ENCODE measurements at places on chromosomes 5 and 9. TPM values are rescaled to one million over a fixed set of nuclear protein-coding genes. Genes with fewer than 3 reads are reported as not detected.

GRCh38 chr9:107907715-107908114 is 418.1 kb upstream of the KLF4 start:
- DNase-seq: no peak

DNA sequence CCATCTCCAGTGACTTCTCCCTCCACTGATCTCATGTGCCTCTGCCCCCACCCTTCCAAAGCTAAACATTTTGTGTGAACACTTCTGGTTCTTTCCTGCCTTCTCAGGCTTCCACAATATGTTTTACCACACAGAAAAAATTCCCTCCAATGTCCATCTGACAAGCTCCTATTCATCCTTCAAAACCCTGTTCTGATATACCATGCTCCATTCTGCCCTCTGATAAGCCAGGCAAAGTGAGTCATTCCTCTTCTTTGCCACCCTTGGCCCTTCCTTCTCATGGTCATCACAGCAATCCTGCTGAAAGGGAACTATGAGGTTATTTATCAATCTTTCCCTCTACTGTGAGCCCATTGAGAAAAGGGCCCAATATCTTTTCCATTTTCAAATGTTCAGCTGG is 97.6 kb downstream of the BARX1 start:
- no peak for DNase-seq

DNA sequence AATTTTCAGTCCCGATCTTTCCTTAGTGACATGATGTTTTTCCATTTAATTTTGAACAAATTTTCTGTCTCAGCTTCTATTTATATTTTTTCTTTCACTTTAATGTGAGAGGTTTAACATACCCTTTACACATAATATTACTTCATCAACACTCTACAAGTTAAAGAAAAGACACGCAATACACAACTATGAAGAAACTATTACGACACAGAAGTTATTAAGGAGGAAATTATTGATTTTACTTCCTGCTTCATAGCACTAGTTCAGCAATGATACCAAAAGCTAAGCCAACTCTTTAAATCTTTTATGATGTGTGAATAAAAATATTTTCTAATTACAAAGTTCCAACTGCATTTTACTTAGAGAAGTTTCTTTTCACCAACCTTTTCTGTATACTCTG is 432.3 kb upstream of the DAB2 start:
- no peak for DNase-seq

DRD1 gene
- total RNA-seq: 4.2 TPM

DNA sequence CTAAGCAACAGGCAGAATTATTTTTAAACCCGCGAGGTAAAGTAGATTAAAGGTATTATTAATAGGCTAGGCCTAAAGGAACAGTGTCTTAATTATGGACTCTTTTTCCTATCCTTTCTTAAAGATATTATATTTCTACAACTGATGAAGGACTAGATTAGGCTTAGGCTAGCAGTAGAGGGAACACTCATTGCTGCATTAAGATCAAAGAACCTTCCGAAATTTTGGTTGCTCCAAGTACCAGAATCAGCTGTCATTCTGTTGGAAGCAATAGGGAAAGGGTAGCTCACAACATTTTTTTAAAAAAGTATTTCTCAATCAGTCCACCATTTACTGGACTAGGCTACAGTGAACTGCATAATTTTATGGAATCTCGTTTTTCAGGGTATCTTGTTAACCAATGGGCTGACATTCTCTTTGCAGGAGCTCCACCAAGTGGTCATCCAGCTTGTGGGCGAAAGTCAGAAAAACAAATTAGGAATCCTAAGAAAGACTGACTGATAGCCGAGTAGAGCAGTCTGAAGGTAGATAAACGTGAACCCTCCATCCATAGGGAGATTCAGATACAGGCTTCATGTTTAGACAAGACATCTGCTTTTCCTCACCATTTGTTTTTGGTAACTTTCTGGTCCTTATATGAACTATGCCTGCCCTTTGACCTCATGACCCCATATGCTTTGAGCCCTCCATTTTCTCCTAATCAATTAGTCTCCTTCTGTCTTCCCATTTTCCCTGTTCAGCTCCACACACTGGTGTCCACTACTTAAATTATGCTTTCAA is 103.6 kb upstream of the CHD1 start:
- peak; percentile 55 for DNase-seq

GRCh38 chr5:167777746-167778145 is 513.7 kb upstream of the WWC1 start:
- no peak for DNase-seq

CENPH gene
- total RNA-seq: 20.5 TPM

PTGER4 gene
- 11.4 TPM for total RNA-seq

FOXD4L3 gene
- total RNA-seq: not detected

GRCh38 chr5:56172241-56172640 is 60.9 kb downstream of the ANKRD55 start:
- DNase-seq: no peak

DNA sequence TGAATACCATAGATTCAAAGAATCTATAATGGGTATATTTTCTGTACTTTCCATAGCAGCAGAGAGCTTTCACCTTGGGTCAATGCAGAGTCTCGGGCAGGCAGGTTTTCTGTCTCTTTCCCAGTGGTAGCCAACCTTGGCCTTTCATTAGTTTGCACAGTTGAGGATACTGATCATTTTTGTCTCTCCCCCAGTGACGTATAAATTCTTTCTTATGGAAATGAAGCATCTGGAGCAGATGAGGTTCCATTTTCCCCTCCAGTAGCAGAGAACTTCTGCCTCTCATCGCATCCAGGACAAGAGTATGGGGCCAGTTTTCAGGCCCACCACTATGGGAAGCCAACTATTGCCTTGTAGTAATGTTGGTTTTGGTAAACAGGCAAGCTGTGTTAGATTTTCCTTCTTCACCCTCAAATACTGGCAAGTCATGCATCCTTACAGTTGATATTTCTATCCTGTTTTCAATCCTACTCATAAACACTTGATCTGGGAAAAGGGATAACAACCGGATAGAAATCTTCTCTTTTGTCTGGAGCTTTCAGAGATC is 845.2 kb upstream of the CDH18 start:
- no peak for DNase-seq

DNA sequence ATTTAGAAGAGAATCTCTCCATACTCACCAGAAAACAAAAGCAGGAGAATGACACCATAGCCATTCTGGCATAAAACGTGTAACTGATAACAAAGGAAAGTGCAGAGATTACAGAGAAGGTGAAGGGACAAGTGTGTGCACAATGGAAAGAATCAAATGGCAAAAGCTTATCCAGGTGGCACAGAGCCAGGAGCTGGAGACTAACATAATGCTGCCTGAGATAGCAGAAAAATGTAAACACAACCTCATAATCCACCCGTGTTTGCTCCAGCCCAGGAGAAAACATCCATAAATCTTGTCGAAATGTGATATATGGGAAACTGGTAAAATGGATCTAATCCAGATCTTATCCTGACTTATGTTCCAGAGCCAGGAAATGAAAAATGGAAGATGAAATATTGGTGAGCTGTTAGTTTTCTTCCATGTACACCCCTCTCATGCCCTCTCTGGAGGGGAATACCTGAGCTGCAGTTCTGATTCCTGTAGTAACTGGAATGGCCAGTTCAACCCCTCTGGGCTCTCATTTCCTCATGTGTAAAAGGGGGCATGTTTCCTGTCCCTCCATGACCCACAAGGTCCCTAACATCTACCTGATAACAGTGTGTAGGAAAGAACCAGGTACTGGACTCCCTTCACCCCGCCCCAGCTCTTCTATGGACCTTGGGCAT is 212.3 kb upstream of the DAPK1 start:
- no peak for DNase-seq

DNA sequence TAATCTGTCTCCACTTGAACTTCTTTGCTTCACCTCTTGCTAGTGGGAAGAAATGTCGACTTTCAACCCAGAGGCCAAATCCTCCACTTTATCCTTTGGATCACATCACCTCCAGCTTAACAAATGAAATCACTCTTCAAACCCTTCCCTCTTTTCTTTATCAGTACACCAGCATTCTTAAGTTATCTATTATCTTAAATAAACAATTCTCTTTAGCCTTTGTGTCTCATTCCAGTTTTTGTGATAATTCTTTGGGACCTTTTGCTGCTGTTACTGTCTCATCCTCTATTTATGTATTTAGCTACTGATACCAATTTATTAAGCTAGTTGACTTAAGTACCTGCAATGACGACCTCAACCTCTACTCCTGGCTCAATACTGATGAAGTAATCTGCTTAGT is 28.1 kb upstream of the FBN2 start:
- no peak for DNase-seq

- no peak for DNase-seq
Measured at GRCh38 chr5:10565785-10566542, 2.1 kb downstream of the ANKRD33B start.

- no peak for DNase-seq
Measured at GRCh38 chr5:104628911-104629310, 1066.3 kb upstream of the NUDT12 start.

OTULINL gene
- total RNA-seq: 13.0 TPM

PKD2L2 gene
- total RNA-seq: 0.21 TPM

PCDHB13 gene
- 5.9 TPM for total RNA-seq

- DNase-seq: no peak
Measured at GRCh38 chr9:22332202-22332601, 114.4 kb upstream of the DMRTA1 start.

- no peak for DNase-seq
Measured at GRCh38 chr5:68460147-68460798, 244.7 kb downstream of the PIK3R1 start.

DNA sequence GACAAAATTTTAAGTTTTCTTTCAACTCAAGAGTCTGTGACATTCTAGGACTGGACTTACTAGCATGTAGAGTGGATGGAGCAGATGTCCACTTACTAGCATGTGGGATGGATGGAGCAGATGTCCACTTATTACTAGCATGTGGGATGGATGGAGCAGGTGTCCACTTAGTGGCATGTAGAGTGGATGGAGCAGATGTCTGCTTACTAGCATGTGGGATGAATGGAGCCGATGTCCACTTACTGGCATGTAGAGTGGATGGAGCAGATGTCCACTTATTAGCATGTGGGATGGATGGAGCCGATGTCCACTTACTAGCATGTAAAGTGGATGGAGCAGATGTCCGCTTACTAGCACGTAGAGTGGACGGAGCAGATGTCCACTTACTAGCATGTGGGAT is 2.4 kb downstream of the SLC36A1 start:
- no peak for DNase-seq

OR1Q1 gene
- not detected for total RNA-seq

FCHO2 gene
- total RNA-seq: 55.5 TPM

GRCh38 chr9:91908746-91909145 is 41.3 kb downstream of the ROR2 start:
- no peak for DNase-seq

DNA sequence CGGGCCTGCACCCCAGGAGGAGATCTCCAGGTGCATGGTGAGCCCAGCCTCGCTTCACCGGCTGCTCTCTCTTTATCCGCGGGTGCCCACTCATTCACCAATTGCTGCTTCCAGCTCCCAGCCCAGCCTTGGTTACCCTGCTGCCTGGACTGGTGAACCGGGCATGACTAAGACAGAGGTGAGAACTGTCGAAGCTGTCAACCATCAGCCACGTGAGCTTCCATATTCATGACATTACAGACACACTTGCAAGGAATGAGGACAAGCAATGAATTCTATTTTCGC is 220.5 kb downstream of the ROR2 start:
- DNase-seq: no peak

- no peak for DNase-seq
Measured at GRCh38 chr5:56476487-56476856, 243.3 kb upstream of the ANKRD55 start.

DNA sequence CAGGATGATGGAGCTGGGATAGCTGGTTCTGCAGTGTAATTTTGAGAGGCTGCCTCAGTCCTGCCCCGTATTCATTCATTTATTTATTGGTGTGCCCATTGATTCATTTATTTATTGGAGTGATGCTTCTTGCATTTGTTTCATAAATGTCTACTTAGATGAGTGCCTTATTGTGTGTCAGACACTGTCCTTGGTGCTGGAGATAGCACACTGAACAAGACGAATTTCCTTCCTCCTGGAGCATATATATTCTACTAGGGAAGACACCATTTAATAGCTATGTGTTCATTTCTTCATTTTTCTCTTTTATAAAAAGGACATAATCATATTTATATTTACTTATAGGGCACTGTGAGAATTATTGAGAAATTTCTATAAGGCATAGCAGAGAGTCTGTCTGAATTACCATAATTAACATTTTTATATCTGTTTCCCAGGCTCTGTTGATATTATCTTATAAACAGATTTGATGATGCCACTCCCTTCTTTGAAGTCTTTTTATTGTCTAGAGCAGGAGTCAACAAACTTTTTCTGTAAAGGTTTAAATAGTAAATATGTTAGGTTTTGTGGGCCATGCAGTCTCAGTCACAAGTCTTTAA is 433.9 kb upstream of the ZNF608 start:
- DNase-seq: no peak

DNA sequence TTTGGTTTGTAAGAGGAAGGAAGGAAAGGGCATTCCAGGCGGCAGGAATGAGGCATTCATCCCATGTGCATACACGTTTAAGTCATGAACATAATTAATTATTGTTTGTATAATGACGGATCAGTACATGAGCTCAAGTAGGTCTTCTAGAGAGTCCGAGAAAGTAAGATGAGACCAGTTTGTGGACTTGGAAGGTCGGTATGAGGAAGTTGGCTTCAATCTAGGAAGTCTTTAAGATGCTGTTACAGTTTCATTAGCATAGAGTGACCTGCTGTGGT is 2.1 kb downstream of the GTF3C4 start:
- DNase-seq: no peak

SHOC1 gene
- not detected for total RNA-seq

DNA sequence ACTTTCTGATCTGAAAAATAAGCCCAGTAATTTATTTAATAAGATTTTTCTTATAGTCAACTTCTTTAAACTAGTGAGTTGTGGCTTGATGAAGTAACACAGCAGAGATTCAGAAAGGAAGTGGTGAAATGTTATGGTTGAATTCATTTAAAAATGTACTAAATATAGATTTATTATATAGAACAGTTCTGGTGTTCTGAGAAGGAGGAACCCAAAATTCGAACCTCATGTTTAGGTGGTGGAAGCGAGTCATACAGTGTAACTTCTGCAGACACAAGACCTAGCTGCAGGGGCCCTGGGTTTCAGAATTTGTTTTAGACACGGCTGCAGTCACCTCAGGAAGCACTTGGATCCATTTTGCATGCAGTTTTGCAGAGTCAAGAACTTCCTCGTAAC is 188.2 kb downstream of the TRIO start:
- no peak for DNase-seq

GRCh38 chr5:115948091-115948534 is 14.2 kb upstream of the LVRN start:
- no peak for DNase-seq

- DNase-seq: no peak
Measured at GRCh38 chr5:88021141-88021540, 247.5 kb downstream of the TMEM161B start.

Measured in urinary bladder (tissue), 4 donors.